Epithelial cell of proximal tubule (primary cell): ENCODE measurements at places on chromosomes 5 and 9. TPM values are rescaled to one million over a fixed set of nuclear protein-coding genes. Genes with fewer than 3 reads are reported as not detected.

DNA sequence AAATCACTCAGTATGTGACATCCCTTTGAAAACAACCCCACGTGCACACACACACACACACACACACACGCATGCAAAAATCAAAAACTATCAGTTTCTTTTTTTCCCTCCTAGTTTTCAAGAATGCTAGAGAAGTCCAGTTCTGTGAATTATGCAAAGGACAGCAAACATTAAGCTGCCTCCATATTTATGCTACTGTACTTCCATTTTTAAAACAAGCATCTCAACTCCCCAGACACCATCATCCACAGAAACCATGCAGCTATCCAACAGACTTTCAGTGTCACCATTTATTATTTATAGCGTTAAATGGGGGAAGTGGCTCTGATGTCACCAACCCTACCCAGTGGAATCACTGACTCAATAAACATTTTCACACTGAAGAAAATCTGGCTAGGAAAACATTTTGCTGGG, 1.6 kb downstream of the FBXW11 start:
- DNase-seq: no peak

GRCh38 chr9:76796296-76796695, 32.1 kb downstream of the PCA3 start:
- no peak for DNase-seq

DNA sequence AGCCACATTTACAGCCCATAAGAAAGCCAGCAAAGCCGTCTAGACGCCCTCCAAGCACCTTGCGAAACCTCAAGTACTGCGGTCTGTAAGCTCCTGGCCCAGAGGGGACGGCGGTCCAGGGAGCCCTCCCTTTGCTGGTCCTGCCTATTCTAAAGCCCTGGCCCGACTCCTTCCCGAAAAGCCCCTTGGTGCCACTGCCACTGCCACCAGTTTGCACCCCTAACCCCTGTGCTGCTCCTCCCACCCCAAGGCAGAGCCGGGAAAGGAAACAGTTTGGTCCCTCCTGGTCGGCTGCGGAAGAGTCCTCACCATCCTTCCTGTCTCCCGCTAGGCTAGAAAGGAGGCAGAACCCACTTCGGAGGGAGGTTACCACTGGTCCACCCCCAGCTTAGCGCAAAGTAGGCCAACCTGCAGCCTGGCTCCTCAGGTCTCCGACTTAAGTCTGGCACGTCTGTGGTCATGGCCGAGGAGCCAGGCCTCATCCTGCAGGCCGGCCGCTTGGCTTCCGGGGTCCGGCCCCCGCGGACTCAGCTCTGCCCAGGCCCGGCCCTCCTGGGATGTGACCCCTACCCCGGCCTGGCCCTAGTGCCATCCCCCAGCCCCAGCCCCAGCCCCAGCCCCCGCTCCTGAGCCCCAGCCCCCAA, 916 bp downstream of the TOR1A start:
- DNase-seq: no peak

GRCh38 chr9:108710424-108710823, 145.4 kb downstream of the ACTL7B start:
- DNase-seq: no peak

Gene C5orf46
- not detected in 2 replicates for total RNA-seq

Gene LCN15
- total RNA-seq: not detected in 2 replicates

Gene LCN1
- not detected in 2 replicates for total RNA-seq
